ENCODE measurements at places on chromosomes 7 and 10. TPM values are rescaled to one million over a fixed set of nuclear protein-coding genes. Genes with fewer than 3 reads are reported as not detected.

AGR2 gene
- total RNA-seq: 0.46 TPM

CTNNA3 gene
- 9.7 TPM for total RNA-seq

MOGAT3 gene
- total RNA-seq: not detected

SEMA3C gene
- total RNA-seq: 74.7 TPM

PTPRN2 gene
- 84.9 TPM for total RNA-seq

LRRN3 gene
- total RNA-seq: 140 TPM

ARHGAP21 gene
- total RNA-seq: 223 TPM

AHCYL2 gene
- 36.0 TPM for total RNA-seq

GJD4 gene
- 0.23 TPM for total RNA-seq

PAX4 gene
- total RNA-seq: not detected

PPA1 gene
- total RNA-seq: 207 TPM

TDRD1 gene
- 1.4 TPM for total RNA-seq

PLEKHA8 gene
- 28.4 TPM for total RNA-seq

GIMAP8 gene
- total RNA-seq: 2.8 TPM

UFSP1 gene
- 3.7 TPM for total RNA-seq

PON1 gene
- total RNA-seq: 1.2 TPM

CYP26C1 gene
- total RNA-seq: 0.23 TPM

C10orf105 gene
- total RNA-seq: 2.1 TPM

GSTO2 gene
- total RNA-seq: 6.7 TPM

DLX6 gene
- total RNA-seq: 13.4 TPM

PCLO gene
- total RNA-seq: 77.5 TPM

PNLIPRP2 gene
- total RNA-seq: not detected

PRKAR2B gene
- total RNA-seq: 197 TPM

HTR7 gene
- 14.1 TPM for total RNA-seq

NRCAM gene
- 205 TPM for total RNA-seq

GHITM gene
- 185 TPM for total RNA-seq

MTPN gene
- total RNA-seq: 233 TPM

ABCC2 gene
- total RNA-seq: 1.6 TPM

TEX47 gene
- total RNA-seq: not detected

MRM2 gene
- total RNA-seq: 19.8 TPM

ANKRD7 gene
- 16.8 TPM for total RNA-seq

GPR26 gene
- 13.8 TPM for total RNA-seq

TPST1 gene
- 92.3 TPM for total RNA-seq

WASHC2C gene
- total RNA-seq: 32.1 TPM

COPG2 gene
- total RNA-seq: 47.7 TPM

NUDT13 gene
- total RNA-seq: 0.92 TPM

SERPINE1 gene
- total RNA-seq: 0.23 TPM

CELF2 gene
- 102 TPM for total RNA-seq

LRRC17 gene
- total RNA-seq: 33.2 TPM

TEX36 gene
- total RNA-seq: not detected

CCDC3 gene
- total RNA-seq: 16.6 TPM

BMPER gene
- total RNA-seq: 12.2 TPM

PRLHR gene
- 1.2 TPM for total RNA-seq

PTEN gene
- 249 TPM for total RNA-seq

CCDC186 gene
- total RNA-seq: 53.1 TPM

FIGNL1 gene
- 29.3 TPM for total RNA-seq

EPDR1 gene
- total RNA-seq: 33.7 TPM

FHIP2A gene
- 50.3 TPM for total RNA-seq

PLAC9 gene
- 1.4 TPM for total RNA-seq

CISD1 gene
- 54.7 TPM for total RNA-seq

CLEC2L gene
- total RNA-seq: 9.7 TPM

TWNK gene
- total RNA-seq: 5.5 TPM

GJC3 gene
- not detected for total RNA-seq

Data from diencephalon (tissue), 1 donor.